ENCODE measurements at places on chromosomes 2 and 18. TPM values are rescaled to one million over a fixed set of nuclear protein-coding genes. Genes with fewer than 3 reads are reported as not detected.

The GALNT3 gene
- 0.43 TPM for total RNA-seq

The NBEAL1 gene
- 2.7 TPM for total RNA-seq

The LIMS3 gene
- total RNA-seq, result 0.23 TPM

The GGCX gene
- 61.5 TPM for total RNA-seq

The FARP2 gene
- total RNA-seq, result 24.0 TPM

The SLC19A3 gene
- total RNA-seq, result 1.0 TPM
